ENCODE measurements at places on chromosomes 6 and 20. TPM values are rescaled to one million over a fixed set of nuclear protein-coding genes. Genes with fewer than 3 reads are reported as not detected.

DNA sequence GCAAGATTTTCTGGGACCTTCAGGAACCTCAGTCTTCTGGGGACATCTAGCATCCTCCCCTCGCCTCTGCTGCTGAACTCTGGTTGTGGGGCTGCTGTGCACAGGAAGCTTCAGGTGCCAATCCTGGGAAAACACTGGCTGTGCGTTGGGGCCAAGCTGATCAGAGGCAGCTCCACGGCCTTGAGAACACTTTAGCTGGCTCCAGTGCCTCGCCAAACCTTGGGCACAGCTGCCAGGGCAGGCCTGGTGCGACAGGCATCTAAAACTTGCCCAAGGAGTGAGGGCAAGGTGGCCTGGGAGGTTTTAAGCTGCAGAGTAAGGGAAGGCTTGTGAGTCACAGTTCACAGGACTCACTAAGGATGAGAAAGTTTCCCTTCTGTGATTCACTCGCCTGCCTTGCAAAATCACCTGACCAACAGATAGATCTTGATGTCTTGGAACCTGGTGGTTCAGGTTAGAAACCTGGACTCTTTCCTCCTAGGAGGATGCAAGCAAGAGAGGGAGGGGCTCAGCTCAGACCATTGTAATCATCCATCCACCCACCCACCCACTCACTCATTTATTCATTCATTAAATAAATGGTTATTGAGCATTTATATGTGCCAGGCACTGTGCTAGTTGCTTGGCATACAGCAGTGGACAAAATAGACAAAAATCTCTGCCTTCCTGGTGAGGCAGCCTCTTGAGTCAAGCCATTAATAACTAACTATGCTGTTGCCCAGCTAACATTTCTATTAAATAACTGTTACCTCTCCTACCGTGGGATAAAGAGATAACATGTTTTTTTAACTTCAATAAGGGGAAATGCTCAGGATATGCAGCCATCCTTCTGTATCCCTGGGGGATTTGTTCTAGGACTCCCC is 2.5 kb upstream of the SPATS1 start:
- no peak for DNase-seq

GRCh38 chr6:151058021-151058733 is 181.6 kb upstream of the AKAP12 start:
- DNase-seq: peak; percentile 85

GRCh38 chr6:56946368-56946767 is 8.5 kb upstream of the BEND6 start:
- no peak for DNase-seq

- no peak for DNase-seq
Observed at GRCh38 chr6:159128978-159129377, 40.2 kb upstream of the FNDC1 start.

DNA sequence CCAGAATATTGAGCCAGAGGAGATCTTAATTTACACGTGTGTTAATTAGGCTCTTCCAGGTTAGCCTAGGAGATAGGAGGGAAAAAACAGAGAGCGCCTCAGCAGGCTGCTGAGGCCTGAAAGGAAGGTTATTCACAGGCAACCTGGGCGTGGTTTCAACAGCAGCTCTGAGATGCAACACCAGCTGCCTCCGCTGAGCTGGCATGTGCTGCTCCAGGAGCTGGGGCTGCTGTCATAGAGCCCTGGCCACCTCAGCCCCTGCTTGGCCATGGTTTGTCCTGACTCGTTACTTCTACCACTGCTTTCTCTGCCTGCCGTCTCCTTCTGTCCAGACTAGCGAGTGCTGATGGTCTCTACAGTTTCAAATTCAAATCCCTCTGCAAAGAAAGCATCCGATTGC is 32.4 kb upstream of the RPP40 start:
- no peak for DNase-seq

GRCh38 chr20:61313396-61313795 is 61.3 kb downstream of the CDH4 start:
- DNase-seq: no peak

GRCh38 chr20:46210672-46211330 is 92.7 kb downstream of the CD40 start:
- DNase-seq: peak; percentile 22

- DNase-seq: peak; percentile 63
Observed at GRCh38 chr20:9912858-9913434, 74.1 kb upstream of the PAK5 start.

- DNase-seq: no peak
Observed at GRCh38 chr6:145904868-145905267, 59.3 kb downstream of the SHPRH start.

- no peak for DNase-seq
Observed at GRCh38 chr6:150280703-150281102, 88.1 kb upstream of the IYD start.

- DNase-seq: no peak
Observed at GRCh38 chr20:47111576-47111975, 216.9 kb downstream of the EYA2 start.

- DNase-seq: no peak
Observed at GRCh38 chr20:57736738-57737347, 27.0 kb upstream of the PMEPA1 start.

- DNase-seq: no peak
Observed at GRCh38 chr20:16360668-16361067, 212.6 kb downstream of the KIF16B start.

GRCh38 chr6:47974106-47974505 is 136.9 kb downstream of the PTCHD4 start:
- no peak for DNase-seq

- DNase-seq: no peak
Observed at GRCh38 chr20:20448881-20449280, 81.0 kb downstream of the INSM1 start.

DNA sequence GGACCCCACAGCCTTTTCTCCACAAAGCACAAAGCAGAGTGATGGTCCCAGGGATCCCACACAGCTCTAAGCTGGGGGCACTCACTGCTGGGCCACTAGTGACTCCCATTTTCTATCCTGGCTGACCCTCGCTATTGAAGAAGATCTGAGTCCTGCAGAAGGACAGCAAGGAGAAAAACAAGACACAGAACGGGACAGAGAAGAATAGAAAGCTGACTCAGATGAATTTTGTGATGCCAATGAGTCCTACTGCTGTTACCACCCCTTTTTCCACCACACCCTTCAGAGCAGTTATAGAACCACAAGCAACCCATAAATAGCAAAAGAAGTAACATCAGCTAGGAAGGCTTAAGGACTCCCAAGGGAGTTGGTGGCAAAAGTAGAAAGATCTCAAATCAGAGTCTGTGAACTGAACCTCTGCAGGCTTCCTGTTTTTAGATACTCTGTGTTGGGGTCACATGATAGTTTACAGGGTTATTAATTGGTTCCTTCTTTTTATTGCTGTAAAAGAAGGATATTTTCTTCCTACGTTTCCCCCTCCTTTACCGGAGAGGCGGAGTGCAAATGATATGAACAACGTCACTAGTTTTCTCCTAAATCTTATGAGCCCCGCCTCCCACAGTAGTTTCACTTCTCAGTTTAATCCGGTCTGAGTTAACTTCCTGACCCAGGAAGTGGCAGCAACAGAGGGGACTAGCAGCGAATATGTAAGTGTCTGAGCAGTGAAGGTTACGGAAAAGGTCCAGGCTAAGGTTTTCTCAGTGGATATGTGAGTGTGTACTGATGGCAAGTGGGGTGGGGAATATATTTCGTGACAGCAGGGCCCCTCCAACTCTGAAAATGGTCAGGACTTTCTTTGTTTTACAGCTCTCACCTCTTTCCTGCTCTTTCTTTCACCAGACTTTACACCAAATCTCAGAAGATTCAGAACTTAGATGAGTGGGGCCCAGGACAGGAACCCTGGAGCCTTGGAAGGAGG is at the start of gene TRIM38:
TSS of gene TRIM38 (plus strand) at position 654 of the 979 bp plus-strand sequence. CDS start 3,721 bp downstream, outside the sequence.
- peak; percentile 86 for DNase-seq

- no peak for DNase-seq
Observed at GRCh38 chr6:132865364-132865763, 51.0 kb downstream of the RPS12 start.

DNA sequence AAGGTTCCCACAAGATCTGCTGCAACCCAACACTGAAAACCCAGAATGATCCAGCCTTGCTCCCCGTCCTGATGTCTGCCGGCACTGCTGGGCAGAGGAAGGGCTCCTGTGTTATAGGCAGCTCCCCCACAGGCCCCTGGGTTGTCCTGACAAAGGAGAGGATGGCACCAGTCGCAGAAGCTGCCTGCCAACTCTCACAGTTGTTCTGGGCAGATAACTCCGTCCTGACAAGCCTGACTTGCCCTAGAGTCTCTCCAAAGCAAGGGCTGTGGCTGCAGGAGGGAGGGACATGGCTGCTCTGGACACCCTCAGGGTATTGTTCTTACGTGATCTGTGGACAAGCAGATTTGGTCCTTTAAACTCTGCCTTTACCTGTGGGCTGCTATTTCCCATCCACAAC is 243.8 kb downstream of the CDH26 start:
- DNase-seq: no peak

GRCh38 chr6:133683308-133683580 is 205.7 kb upstream of the TCF21 start:
- DNase-seq: no peak

- DNase-seq: no peak
Observed at GRCh38 chr6:161830866-161831616, 557.2 kb upstream of the AGPAT4 start.

DNA sequence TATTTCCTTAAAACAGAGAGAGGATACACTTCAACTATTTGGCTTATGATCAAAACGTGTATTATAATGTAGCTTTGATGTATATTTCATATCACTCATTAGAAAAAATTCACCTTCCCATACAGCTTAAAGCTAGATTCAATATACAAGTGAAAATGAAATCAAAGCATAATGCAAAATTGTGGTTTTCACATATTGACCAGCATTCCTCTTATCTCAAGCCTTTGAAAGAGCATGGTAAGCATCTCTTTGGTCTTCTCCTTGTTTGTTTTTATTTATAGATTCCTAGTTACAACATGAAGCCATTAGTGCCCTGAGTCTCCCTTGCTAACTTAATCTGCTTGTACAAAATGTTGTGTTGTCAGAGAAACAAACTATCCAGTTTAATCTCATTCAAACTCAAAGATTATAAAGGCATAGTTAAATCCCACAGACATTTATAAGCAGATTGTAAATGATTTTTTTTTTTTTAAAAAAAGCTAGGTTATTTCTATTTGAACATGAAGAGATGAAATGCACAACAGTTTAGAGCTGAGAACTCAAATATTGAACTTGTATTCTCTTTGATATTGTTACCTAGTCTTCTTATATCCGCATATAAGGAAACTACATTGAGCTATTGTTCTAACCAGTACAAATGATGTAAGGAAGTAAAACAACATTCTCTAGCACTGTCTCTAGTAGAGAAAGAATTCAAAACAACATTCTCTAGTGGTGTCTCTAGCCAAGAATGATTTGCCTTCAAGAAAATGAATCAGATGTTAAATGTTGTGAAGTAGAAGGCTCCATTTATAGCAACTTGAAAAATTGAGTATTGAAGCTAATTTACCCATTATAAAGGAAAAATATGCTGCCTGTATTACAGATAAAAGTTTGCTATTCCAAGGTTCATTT is 31.2 kb upstream of the SMIM28 start:
- DNase-seq: no peak

DNA sequence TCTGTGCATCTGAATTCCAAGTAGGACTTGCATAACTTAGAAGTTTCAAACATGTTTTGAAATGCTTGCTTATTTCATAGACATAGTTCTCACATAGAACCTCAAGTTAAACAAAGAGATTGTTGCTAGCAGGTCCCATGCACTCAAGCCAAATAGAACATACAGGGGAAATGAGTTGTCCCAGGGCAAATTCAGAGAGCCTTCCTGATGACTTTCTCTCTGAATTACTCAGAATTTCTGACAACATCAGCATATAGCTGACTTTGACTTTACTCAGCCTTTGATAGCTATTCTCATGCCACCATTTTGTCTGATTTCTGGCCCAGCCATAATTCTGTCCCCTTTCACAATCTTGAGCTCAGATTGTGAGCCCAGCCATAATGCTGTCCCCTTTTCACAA is 333.2 kb upstream of the PLCB4 start:
- no peak for DNase-seq

DNA sequence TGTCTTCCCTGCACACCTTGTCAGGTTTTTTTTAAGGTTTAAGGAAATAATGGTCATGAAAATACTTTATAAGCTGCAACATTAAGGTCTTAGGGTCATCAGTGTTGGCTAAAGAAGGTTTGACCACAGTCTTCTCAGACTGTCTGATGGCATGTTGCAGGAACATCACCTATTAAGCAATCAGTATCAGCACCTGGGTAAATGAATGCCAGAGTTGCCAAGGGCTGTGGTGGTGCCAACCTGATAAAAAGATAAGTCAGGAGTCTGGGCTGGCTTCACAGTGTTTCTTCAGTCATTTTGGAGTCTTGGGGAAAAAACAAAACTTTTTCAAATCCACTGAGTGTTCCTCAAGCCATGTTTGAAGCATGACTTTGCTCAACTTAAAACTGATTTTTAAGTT is 61.5 kb upstream of the VSTM2L start:
- DNase-seq: no peak

GRCh38 chr6:132235596-132236280 is 165.5 kb downstream of the MOXD1 start:
- no peak for DNase-seq

DNA sequence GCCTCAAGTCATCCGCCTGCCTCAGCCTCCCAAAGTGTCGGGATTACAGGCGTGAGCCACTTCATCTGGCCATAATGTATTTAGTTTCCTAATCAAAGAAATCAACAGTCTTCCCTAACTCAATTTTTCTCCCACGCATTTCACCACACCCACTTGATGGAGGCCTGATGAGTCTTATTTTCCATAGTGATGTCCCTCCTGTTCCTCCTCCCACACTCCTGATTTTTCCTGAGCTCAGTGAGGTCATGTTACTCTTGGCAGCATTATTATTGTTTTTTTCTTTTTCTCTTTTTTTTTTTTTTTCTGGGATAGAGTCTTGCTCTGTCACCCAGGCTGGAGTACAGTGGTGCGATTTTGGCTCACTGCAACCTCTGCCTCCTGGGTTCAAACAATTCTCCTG is 8.9 kb downstream of the ABRACL start:
- DNase-seq: no peak

- no peak for DNase-seq
Observed at GRCh38 chr6:113331021-113331420, 526.1 kb upstream of the MARCKS start.

- DNase-seq: no peak
Observed at GRCh38 chr20:40104959-40105358, 584.1 kb downstream of the MAFB start.

- no peak for DNase-seq
Observed at GRCh38 chr6:96651816-96652215, 88.9 kb downstream of the FHL5 start.

- no peak for DNase-seq
Observed at GRCh38 chr6:150924808-150925589, 59.5 kb downstream of the MTHFD1L start.

- DNase-seq: no peak
Observed at GRCh38 chr6:169046021-169046420, 207.6 kb downstream of the THBS2 start.

SMOC2 gene
- total RNA-seq: 140 TPM

OPN5 gene
- 6.3 TPM for total RNA-seq

COL21A1 gene
- 10.5 TPM for total RNA-seq

GPR6 gene
- total RNA-seq: not detected

EPPIN gene
- 185 TPM for total RNA-seq

SLC12A5 gene
- total RNA-seq: 5.5 TPM

SLC25A27 gene
- 81.8 TPM for total RNA-seq

OOEP gene
- 14.1 TPM for total RNA-seq

PDE10A gene
- total RNA-seq: 18.0 TPM

EYS gene
- total RNA-seq: 2.6 TPM

NCOA7 gene
- total RNA-seq: 26.7 TPM

ABHD16B gene
- total RNA-seq: 20.9 TPM

GPX5 gene
- 8.1 TPM for total RNA-seq

FAM162B gene
- 5.4 TPM for total RNA-seq

PREP gene
- total RNA-seq: 66.6 TPM

HLA-F gene
- 28.1 TPM for total RNA-seq

Data from testis (tissue), 5 donors.